ENCODE measurements at places on chromosomes 6 and 20.
A peak's percentile ranks its signal among the peaks of the same experiment; 100 is the strongest.

DNA sequence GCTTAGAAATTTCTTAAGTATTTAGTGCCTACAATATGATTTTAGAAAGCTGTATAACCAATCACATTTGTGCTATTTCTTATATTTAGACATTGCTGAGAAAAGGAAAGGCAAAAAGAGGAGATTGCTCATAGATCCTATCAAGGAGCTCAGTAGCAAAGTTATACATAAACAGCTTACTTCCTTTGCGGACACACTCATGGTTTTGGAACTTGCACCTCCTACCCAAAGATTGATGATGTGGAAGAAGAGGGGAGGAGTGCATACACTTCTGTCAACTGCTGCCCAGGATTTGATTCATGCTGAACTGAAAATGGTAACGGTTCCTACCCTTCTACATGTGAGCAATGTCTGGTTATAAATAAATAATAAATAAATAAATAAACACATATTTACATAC, 16.7 kb downstream of the RAD21L1 start:
- DNase-seq = no peak

- peak; percentile 48 for DNase-seq
These were observed 539 bp downstream of the TMEM200A start for GRCh38 chr6:130366107-130367005.

GRCh38 chr6:19668710-19669109, 168.5 kb upstream of the ID4 start:
- no peak for DNase-seq

DNA sequence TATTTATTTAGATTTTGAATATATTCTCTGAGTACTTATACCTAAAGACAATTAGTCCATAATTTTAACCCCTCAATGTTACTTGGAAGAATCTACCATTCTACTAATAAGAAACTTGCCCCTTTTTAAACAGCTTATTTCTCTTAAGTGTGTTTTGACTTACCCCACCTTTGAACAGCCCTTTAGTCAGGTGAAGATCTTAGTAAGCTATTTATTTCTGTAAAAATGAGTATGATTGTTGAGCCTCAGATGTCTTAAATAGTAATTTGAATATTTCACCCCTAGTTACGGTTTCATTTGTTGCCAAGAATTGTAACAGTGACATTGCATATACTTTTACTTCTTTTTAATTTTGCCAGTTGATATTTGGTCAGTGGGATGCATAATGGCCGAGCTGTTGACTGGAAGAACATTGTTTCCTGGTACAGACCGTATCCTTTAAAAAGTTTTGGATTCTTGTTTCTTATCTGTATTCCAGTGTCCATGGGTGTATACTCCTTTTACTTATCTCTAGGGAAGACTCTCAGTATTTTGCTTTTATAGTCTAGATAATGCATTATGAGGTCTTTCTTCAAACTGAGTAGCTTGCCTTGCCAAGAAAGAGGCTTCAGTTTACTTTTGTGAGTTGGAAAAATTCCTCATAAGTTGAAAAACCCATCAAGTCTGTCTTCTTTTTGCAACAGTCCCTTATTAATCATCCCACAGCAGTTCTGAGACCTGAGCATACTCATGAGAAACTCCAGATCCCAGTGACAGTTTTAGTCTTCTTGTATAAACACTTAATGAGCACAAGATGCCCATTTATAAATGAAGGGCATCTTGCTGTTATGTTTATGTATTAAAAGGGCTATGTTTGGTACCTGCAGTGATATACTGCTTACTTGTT, 48.8 kb downstream of the MAPK14 start:
- no peak for DNase-seq

DNA sequence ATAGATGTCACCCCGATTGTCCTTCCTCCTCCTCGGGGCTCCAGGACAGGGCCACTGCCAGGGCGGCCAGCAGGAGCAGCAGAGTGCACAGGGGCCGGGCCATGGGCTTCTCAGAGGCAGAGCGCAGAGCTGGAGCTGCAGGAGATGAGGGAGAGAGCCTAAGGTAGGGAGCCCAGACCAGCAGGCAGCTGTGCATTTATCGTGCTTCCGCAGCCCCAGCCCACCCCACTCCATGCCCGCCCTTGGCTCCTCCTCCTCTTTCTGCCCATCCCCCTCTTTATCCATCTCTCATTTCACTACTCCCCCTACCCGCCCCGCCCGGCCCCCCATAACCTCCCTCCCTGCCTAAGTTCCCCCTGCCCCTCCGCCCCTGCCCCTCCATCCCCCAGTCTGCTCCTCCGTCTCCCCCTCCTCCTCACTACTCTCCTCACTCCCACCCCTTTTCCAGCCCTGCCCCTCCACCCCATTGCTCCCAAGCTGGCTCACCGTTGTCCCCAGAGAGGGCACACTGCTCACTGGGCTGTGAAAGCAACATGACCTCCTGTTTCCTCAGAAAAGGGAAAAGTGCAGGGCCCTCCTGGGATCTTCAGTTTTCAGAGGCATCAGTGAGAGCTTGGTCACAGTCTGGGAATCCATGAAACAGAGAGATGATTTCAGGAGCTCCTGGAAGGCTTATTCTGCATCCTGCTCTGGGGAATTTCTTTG, 25.5 kb upstream of the CST1 start:
- DNase-seq = no peak

DNA sequence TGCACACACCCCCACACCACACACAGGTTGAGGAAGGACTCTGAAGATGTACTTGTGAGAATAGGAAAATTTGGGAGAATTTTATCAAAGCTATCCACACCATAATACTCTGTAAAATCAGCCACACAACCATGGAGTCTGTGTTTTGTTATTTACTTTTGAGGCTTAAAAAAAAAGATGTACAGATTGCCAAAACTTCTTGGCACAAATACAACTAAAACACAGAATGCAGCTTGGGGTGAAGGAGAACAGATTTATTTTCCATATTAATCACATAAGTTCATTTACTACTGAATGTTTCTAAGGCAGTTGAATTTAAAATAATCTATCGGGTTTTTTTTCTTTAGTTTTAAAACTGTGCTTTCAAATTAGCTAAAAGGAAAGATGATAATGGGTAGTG, 32.8 kb upstream of the KCNQ5 start:
- no peak for DNase-seq

DNA sequence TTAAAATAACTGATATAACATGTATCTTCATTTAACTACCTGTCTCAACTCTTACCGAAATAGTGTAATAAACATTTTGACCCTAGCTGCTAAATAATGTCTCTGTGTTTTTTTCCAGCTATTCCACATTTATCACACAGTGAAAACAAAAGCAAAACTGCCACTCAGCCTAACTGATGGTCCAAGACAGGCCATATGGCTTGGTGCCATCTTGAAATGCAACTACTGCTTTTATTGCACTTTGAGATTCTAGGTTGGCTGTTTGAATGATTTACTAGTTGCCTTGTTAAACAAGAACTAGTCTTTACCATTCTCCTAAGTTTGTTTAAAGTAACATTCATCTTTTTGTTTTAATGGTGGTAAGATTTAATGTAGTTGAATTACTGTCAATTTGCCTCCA, 739.8 kb downstream of the TFAP2A start:
- no peak for DNase-seq

DNA sequence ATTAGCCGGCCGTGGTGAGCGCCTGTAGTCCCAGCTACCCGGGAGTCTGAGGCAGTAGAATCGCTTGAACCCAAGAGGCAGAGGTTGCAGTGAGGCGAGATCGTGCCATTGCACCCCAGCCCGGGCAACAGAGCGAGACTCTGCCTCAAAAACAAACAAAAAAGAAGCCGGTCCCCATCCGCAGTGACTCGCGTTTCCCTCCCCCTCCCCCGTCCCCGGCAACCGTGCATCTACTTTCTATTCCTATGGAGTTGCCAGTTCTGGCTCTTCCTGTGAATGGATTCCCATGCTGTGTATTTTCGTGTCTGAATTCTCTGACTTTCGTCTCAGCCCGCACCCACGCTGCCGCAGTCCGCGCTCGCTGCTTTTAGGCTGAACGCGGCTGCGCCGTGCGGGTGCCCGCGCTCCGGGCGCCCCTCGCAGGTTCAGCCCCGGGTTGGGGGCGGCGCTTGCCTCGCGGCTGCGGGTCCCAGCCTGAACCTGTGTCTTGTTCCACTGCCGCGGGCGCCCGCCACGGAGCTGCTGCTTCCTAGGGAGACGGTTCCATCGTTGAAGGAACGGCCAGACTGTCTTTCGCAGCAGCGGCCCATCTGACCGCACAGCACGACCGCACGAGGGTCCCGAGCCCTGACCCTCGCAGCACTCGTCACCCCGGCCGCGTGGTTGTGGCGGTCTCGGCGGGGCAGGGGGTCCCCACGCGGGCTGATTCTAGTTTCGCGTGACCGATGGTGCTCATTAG, 1.1 kb upstream of the MRGBP start:
- peak; percentile 75 for DNase-seq

- DNase-seq = no peak
These were observed 69.9 kb downstream of the ATP9A start for GRCh38 chr20:51698252-51698651.

GRCh38 chr6:14789996-14790395, 455.9 kb upstream of the JARID2 start:
- no peak for DNase-seq

- no peak for DNase-seq
These were observed 4.0 kb upstream of the DHX16 start for GRCh38 chr6:30676660-30677285.

DNA sequence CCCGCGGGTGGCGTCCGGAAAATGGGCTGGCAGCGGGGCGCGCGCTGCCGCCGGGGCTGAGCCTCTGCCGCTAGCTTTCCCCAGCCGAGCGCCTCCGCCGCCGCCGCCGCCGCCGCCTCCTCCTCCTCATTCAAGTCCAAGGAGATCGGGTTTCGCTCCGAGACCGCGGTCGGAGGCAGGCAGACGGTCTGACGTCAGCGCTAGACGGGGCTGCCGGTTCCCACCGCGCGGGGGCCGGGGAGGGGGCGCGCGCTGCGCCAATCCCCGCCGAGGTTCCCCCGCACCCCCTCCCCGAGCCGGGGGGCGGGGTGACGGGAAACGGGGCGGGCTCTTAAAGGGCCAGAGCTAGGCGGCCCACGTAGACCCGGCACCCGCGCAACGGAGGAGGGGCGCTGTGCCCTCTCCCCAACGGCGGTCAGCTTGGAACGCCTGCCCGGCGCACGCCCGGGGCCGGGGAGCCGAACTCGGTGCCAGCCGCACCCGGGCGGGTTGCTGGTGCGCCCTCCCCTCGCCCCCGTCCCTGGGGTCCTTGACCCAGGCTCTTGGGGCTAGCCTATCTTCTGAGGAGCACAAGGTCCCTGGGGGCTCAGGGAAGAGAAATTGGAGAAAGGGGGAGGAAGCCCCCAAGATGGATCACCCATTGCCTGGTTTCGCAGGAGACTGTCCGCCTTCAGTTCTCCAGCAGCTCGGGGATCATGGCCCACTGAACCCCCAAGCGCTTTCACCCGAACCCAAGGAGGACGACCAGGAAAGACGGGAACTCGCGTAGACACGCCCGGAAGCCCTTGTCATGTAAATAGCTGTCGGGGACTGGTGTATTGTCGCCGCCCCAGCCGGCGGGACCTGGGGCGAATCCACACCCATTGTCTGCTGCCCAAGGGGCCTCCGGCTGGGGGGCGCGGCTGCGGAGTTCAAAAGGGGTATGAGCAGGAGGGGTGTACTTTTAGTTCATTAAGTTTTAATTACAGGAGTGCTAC, at the start of gene PMEPA1:
Gene PMEPA1 (minus strand): TSS at position 193 of the 977 bp plus-strand sequence. CDS start 433 bp downstream, outside the sequence.
- DNase-seq = peak; percentile 98

DNA sequence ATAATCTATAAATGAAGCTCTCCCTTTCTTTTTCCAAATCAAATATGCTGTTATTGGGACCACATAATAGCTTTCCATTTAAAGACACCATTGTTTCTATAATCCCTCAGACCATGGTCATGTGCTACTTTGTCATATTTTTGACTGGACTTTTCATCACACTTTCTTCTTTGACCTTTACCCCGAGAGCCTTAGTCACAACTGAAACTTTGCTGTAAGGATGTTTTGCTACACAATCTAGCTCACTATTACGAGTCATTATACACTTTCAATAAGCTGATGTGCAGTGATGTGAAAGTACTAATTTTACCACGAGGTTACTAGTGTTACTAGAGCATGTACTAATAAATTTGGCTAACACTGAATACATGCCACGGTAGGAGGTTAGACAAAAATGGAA, 367.2 kb upstream of the RUNX2 start:
- no peak for DNase-seq

- DNase-seq = no peak
These were observed 448.5 kb upstream of the AGPAT4 start for GRCh38 chr6:161722394-161722793.

DNA sequence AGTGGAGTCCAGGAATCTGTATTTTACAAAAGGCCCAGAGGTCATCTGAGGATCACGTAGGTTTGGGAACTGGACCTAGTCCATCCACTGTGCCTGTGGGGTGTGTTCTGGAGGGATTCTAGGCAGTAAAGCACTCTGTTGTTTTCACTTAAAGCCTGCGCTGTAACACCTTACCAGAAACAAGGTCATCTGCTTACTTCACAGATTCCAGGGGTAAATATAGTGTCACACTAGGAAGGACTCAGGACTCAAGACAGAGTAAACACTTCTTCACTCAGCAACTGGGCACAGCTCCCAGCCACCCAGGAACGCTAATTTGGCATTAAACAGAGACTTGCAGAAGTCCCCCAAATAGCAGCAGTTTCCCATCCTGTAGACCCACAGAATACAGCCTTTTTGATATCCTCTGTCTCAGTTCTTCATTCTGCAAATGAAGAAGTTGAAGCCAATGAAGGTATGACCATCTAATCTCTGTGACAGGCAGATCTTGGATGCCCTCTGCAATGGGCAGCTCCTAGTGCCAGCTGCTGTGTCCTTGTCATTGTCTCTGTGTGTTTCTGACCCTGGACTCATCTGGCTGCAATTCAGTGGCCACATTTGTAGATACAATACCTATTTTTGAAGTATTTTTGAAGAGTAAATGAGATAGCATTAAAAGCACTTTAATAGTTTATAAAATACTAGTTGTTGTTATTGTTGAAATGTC, 129.1 kb downstream of the SLC24A3 start:
- DNase-seq = no peak

DNA sequence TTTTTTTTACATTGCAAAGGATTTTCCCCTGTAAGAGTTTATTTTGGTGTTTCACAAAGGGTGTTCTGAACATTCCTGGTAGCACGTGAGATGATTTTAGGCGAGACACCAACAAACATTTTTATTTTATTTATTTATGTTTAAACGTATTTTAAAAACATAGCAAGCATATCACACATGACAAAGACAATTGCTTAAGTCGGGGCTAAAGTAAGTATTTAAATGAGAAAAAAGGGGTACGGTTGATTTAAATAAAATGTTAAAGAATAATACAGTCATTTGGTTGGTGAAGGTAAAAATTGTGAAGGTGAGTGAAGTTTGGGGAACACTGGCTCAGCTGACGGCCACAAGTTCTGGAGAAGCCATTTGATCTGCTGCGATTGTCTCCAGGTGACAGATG, 129.7 kb downstream of the BMP7 start:
- no peak for DNase-seq

- DNase-seq = no peak
These were observed 133.3 kb upstream of the ARMC2 start for GRCh38 chr6:108714766-108715414.

Measured in activated T-cell treated with anti-CD3 and anti-CD28 coated beads, Interleukin-2, amount 50 U/mL, for 1 hour (primary cell).